ENCODE measurements at places on chromosomes 2 and 18.

GRCh38 chr2:162123806-162124758 lies 28.0 kb downstream of the GCG start:
- DNase-seq: peak; percentile 36

- DNase-seq: no peak
Measured at GRCh38 chr18:21980744-21981143, 188.6 kb upstream of the GATA6 start.

DNA sequence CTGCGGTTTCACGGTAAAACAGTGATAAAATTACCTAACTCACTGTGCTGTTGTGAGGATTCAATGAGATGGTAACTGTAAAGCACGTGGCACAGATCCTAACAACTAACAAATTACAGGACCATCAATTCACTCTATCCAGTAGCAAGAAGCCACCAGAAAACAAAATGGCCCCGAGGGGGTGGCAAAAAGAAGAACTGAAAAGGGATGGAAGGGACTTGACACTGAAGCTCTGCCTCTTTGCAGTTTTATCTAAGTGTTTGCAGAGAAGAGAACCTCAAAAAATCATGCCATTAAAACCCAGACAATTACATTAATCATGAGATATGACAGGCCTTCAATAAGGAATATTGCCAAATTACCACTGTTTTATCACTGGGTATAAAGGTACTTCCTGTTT lies 46.7 kb downstream of the IRS1 start:
- DNase-seq: no peak

DNA sequence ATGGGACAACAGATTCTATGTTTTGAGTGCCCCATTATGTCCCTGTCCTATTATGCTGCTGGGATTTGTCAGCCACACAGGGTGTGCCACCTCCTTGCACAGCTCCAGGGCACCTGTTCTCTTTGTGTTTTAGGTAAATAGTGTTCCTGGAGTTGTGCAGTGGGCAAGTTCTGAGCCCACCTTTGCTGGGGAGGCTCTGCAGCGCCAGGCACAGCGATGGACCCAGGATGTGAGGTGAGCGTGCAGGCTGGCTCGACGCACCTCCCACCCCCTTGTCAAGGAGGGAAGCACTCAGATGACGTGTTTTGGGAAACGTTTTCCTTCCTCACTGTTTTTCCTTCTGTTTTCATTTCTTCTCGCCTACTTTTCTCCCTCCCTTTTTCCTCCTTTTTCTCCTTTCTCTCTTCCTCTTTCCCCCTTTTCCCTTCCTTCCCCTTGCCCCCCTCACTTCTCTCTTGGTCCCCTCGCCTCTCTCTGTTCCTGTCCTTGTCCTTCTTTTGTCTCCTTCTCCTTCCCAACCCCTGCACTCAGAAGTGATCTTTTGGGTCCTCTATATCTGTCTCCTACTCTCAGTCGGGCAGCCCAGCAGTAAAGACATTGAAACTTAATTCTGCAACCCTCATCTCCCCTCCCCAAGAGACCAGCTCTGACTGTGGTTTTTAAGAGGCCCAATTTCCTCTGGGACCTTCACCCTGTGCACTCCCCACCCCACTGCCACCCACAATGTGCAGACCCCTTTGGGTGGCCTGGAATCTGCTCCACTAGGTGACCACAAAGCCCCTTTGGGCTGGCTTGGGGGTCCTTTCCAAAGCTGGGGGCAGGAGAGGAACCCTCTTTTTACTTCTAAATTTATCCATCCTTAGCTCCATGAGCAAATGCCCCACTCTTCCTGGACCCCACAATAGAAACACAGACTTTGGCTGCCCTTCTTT lies 104.0 kb downstream of the MCFD2 start:
- no peak for DNase-seq

DNA sequence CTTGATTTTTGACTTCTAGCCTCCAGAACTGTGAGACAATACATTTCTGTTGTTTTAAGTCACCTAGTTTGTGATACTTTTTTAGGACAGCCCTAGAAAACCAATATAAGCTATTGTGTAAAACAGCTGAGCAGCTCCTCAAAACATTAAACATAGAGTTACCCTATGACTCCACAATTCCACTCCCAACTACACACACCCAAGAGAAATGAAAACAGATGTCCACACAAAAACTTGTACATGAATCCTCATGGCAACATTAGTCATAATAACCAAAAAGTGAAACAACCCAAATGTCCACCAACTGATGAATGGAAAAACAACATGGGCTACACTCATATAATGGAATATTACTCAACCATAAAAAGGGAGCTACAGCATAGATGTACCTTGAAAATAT lies 32.6 kb downstream of the TNS1 start:
- DNase-seq: peak; percentile 63

DNA sequence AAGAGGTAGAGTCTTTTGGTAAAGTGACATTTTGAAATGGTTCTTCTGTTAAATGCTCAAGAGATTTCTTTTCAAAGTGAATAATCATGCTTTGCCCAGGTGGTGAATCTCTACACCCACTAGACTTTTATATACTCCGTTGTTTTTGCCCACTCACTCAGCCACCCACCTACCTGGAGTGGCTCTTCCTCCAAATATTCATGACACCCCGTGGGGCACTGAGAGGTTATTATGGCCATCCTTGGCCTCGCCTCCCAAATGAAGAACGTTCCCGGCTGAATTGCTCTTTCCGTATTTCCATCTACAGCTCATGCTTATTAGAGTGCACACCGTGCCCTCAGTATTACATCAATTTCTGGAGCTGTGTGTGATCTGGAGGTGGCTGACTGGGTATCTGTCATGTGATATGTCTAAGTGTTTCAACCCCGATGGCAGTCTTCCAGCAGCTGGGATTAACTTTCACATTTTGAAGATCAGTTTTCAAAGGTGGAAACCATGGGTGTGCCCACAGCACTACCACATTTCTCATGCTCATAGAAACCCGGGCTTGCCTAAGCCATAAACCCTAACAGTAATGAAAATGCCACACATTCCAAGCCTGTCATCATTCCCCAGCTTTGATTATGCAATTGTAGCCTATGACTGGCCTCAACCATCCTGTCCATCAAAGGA lies 406.6 kb upstream of the MMADHC start:
- DNase-seq: peak; percentile 74

DNA sequence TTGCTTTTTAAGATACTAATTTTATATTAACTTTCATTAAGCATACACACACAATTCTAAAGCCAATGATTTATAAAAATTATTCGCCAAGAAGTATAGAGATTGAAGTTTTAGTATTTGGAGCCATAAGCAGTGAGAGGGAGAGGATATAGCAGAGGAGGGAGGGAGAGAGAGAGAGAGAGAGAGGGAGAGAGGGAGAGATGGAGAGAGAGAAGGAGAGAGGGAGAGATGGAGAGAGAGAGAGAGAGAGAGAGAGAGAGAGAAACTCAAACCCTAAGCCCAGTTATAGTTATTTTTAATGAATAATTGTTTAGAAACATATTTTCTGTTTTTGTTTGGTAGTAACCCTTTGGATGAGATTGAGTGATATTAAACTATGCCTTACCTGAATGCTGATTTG lies 5.3 kb downstream of the TWIST2 start:
- DNase-seq: peak; percentile 60

DNA sequence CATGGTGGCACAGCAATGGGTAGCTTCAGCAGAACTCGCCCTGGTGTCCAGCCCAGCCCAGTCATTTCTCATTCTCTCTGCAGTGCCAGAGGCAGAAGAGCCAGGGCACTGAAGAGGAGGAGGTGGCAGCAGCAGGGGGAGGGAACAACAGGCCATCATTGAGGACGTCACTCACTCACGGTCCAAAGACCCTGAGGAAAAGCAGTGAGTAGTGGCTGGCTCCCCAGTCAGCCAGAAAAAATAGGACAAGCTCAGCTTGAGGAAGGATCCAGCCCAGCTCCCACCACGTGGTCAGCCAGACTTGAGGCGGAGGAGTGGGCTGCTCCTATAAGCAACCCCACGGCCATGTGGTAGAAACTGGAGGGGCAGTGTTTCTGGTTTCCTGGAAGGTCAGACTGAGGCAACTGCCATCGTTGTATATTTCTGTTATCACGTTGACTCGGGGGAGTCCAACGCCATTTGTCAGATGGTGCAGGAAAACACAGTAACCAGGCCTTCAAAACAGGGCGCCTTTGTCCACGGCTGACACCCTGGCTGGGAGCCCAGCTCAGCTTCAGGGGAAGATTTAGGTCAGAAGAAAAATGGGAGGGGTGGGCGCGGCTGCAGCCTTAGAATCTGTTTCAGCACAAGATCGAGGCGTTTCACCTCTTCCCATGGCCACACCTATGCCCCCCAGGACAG lies 19.0 kb upstream of the TMEM247 start:
- DNase-seq: no peak

DNA sequence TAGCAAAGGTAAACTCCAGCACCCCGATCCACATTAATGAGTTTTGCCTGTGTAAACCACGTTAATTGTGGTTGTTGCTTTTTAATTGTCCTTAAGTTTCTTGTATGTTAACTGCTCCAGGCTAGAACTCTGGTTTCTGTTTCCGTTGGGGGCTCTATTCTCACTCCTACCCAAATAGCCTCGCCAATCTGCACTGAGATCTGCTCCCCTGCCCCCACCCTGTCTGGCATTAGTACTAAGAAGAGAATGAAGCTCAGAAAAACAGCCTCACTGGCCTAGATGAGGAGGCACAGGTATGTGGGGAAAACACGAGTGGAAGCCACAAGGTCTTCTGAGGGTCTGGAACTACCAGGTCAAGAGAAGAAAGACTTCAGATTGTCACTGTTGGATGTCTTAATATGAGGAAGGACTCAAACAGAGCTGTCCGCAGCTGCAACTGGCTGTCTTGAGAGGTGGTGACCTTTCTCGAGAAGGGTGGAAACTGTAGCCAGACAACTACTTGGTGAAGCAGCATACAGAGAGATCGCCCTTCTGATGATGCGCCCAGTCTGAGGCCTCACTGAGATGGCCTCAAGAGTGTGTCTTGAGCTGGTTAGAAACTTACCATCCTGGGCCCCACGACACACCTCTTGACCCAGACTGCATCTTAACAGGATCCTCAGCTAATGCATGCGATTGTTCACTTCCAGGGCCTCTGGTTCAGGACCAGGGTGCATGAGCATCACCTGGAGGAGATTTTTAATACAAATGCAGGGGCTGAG lies 73.1 kb downstream of the TGOLN2 start:
- DNase-seq: no peak

DNA sequence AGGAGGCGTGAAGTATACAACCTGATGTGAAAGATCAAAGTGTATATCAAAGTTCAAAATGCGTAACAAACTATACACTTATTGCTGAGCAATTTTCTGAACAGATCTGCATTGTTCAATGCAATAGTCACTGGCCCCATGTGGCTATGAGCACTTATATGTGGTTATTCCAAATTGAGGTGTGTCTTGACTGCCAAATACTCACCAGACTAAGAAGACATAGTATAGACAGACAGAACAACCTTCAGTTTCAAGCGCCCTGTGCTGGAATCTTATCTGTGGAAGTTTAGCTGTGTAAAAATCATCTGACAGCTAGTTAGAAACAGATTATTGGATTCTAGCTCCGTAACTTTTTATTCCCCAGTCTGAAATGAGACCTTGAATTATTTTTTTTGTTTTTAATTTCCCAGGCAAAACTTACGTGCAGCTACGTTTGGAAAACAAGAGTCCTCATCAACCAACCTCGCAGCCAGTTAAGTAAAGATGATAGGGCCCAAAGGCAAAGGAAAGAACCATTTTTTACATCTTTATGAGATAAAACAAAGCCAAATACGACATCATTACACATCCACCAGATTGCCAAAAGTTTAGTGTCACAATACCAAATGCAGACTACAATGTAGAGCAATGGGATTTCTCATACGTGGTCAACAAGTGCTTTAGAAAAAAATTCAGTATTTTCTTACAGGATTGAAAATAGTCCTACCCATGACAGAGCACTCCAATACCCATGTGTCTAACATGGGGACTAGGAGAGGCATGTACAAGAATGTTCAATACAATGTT lies 37.2 kb downstream of the MBOAT2 start:
- DNase-seq: no peak

GRCh38 chr2:134985061-134985460 lies 62.2 kb downstream of the MAP3K19 start:
- no peak for DNase-seq

DNA sequence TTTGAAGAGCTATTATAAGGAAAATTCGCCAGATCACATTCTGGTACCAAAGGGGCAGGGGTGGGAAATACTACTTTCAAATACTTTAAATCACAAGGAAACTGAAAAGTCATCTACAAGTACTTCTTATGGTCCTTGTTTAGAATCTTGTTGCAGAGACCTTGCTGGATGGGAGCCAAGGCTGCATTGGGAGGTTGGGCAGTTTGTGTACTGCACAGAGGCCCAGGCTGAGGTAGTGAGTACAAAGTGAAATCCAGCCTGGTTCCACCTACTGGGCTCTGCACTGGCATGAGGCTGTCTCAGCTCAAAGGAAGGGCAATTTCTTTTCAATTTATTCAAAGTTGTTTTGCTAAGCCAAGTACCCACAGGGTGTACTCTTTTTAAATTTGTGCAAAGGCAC lies 140.3 kb upstream of the DLX2 start:
- no peak for DNase-seq

DNA sequence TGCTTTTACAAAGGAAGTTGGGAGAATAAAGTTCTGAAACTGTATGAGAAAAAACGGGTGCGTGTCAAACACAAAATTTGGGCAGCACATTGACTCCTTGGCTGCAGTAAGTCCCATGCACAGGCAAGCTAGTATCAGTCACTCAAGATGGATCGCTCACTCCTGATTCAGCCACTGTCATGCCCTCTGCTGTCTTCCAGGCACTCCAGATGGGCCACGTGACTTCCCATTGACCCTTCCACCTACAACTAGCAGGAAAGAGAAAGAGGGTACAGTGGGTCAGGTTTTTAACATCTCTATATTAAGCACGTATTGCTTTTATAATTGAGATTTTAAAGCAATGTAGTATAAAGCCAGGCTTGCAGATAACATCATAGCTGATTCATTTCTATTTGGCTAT lies 8.6 kb downstream of the ARHGEF33 start:
- DNase-seq: no peak

DNA sequence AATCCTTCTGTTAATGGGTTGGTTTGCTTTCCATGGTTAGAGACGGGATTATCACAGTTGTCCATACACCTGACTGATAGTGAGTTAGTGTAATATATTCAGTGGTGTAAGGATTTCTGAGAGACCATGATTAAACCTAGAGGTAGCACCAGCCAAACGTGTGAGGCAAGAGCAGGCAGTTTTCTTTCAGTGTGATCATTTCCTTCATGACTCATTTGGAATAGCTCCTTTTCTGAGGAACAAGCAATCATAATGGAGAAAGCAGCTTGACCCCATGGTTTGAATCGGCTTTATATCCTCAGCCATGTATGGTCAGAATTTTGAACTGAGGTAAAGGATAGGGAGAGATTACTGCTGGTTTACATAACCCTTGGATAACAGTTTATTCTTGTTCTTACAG lies 2.9 kb downstream of the MXD1 start:
- peak; percentile 72 for DNase-seq

- DNase-seq: peak; percentile 85
Measured at GRCh38 chr2:225025917-225026571, 16.2 kb downstream of the DOCK10 start.

GRCh38 chr2:44097322-44097907 lies 71.3 kb upstream of the PPM1B start:
- no peak for DNase-seq

DNA sequence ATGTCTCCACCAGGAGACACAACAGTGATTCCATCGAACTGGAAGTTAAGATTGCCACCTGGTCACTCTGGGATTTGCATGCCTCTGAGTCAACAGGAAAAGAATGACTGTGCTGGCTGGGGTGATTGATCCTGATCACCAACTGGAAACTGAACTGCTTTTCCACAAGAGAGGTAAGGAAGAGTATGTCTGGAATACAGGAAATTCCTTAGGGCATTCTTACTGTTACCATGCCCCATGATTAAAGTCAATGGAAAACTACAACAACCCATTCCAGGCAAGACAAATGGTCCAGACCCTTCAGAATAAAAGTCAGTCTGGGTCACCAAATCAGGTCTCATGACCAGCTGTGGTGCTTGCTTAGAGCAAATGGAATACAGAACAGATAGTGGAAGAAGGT lies 12.0 kb upstream of the DDX1 start:
- no peak for DNase-seq
